GM10248 (cell line): ENCODE measurements at places on chromosomes 7 and 10.

DNA sequence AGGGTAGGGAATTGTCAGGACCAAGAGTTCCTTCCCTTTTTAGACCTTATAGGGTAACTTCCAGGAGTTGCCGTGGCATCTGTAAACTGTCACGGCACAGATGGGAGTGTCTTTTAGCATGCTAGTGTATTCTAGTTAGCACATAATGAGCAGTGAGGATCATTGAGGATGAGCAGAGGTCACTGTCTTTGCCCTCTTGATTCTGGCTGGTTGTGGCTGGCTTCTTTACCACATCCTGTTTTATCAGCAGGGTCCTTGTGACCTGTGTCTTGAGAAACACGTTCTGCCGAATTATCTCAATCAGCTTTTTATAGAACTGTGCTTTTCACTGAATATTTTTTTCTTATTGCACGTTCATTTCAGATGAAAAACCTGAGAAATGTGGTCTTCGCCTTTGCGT lies 41.5 kb downstream of the MINPP1 start:
- DNase-seq: no peak

DNA sequence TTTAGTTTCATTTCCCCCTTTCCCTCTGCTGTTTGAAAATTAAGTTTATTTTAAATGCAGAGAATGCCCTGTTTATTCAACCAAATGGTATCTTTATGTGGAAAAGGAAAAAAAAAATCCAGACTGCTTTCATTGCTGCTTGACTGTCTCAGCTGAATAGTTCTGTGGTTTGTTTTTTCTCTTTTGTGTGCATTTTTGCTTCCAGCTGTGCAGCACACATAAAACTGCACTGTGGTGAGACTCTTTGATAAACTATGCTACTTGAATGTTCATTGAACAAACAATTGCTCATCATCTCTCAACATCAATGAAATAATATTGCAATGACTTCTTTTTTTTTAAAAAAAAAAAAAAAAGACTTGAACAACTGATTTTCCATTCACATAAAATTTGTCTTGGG lies 78.6 kb upstream of the GLI3 start:
- DNase-seq: no peak

DNA sequence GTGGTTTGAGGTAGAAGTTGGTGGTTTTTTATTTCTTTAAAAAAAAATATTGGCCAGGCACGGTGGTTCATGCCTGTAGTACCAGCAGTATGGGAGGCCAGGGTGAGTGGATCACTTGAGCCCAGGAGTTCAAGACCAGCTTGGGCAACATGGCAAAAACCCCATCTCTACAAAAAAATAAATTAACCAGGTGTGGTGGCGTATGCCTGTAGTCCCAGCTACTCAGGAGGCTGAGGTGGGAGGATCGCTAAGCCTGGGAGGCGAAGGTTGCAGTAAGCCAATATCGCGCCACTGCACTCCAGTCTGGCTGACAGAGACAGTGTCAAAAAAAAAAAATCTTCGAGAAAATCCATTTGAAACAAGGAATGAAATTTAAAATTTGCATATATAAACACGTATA lies 1.1 kb downstream of the IL2RA start:
- DNase-seq: no peak

DNA sequence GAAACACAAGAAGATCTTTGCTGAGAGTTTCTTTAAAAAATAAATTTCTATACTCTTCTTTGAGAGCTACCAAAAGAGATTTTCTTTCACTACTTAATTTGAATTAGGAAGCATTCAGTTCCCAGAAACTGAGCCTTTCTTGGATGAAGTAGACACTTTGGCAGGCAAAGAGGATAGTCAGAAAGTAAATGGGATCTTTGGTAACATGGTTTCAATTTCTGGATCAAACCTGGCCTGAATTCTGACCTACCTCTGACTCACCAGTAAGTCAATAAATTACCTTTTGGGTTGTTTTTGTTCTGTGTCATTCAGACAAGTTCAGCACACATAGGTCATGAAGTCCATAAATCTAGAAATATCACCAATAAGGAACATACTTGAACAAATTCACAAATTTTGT lies 26.8 kb upstream of the CABCOCO1 start:
- no peak for DNase-seq

- DNase-seq: no peak
These were observed 326.2 kb upstream of the POT1 start for GRCh38 chr7:125255810-125256209.

GRCh38 chr7:7970531-7971307 lies 2.1 kb downstream of the GLCCI1 start:
- no peak for DNase-seq

DNA sequence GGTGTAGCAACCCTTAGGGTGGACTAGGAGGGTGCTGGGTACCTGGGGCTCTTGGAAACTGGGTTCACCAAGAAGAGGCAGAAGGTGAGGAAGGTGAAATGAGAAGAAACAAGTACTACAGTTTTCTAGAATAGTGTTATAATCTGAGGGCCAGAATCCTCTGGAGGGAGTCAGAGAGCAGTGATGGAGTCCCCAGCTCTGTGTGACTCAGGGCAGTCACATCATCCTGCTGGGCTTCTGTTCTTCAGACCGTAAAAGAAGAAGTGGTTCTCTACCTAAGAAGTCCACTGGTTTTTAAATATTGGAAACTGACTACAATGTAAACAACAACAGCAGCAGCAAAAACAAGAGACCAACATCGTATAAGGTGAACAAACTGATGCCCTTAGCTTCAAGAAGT lies 197.3 kb downstream of the PRPF18 start:
- peak; percentile 45 for DNase-seq

- no peak for DNase-seq
These were observed 31.1 kb downstream of the CRTAC1 start for GRCh38 chr10:97999066-97999922.

DNA sequence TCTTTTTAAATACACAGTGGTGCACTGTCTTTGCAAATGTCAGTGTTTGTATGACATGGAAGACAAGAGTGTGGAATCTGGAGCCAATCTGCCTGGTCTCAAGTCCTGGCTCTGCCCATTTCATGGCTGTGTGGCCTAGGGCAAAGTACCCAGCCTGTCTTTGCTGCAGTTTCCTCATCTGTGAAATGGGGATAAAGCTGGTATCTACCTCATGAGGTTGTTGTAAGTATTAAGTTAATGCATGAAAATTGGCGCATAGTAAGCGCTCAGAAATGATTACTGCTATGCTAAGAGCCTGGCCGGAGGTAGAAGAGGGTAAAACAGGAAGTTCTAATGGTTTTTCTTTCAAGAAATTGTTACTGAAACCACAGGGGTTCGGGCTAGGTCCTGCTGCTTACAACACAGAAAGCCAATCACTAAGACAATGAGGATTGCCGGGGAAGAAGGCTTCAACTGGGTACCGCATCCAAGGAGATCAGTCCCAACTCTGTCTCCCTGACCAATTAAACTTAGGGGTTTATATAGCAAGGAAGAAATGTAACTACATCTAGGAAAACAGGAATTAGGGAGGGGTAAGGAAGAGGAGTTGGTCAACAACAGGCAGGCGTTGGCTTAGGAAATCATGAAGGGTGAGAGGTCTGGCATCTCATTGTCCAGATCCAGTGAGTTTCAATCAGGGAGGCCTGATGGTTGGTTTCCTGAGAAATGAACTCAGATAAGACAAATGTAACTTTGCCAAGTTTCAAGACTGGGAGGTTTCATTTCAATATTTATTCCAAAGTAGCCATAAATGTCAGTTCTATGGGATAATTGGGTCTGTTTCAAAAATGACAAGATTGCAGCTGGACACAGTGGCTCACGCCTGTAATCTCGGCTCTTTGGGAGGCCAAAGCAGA lies 57.0 kb downstream of the CHST3 start:
- no peak for DNase-seq

- no peak for DNase-seq
These were observed 352.2 kb downstream of the TFEC start for GRCh38 chr7:115678086-115678982.

DNA sequence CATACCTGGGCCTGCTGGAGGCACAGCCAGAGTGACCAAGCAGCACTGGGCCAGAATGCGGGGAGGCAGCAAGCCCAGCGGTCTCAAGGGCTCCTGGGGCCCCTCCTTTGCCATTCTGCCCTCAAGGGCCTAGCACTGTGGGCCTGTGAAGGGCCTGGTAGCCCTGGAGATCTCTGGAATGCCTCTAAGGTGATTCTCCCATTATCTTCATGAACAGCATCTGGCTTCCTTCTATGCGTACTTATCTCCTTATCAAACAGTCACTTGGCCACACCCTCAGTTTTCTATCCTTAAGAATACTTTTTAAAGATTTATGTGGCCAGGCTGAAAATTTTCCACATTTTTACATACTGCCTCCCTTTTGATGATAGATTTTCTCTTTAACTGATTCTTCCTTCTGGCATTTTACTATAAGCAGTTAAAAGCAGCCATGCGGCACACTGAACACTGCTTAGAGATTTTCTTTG lies 67.5 kb upstream of the CCNY start:
- no peak for DNase-seq

GRCh38 chr7:93690021-93690420 lies 115.5 kb upstream of the CALCR start:
- no peak for DNase-seq

DNA sequence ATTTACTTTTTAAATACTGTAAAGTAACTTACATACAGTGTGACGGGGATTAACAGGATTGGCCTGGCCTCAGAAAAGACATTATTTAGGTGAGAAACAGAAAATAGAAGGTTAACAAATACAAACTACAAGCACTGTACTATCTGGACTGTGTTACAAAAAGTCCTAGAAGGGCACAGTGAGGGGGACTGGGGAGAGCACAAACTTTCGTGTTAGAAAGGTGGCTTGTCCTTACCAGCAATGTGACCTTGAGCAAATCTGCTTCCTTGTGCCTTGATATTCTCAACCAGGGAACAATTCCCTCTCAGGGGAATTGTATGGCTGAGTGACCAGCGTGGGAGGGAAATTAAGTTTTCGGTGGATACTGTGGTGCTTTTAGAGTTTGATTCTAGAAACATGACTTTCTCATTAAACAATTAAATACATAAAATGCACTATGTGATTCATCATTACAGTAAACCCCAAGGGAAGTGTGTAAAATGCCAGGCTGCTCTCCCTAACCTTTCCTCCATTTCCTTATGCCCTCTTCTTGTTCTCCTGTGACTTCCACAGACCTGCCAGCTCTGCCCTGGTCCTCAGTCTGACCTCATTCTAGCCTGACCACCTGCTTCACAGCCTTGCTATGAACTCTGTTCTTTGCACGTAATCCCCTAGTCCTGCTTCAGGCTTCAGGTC lies 57.7 kb downstream of the OSBPL3 start:
- DNase-seq: no peak

DNA sequence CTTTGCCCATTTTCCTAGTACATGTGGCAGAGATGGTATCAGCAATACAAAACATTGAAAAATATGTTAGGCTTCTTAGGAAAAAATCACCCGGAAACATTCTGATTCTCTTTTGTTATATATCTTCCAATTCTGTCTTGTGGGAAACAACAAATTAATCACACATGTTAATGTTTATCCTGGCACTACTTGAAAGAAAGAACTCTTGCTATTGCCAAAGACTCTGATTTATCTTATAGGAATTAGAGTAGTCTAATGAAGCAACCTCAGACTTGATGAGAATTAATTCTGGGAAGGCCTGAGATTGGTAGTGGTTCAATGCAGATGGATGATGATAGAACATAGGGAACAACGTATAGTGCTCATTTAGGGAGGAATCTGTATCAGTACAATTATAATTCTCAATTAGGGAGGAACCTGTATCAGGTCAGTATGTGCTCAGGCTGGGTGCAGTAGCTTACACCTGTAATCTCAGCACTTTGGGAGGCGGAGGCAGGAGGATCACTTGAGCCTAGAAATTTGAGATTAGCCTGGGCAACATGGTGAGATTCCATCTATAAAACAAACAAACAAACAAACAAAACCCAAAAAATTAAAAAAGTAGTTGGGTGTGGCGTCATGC lies 50.7 kb downstream of the TAS2R16 start:
- DNase-seq: no peak

DNA sequence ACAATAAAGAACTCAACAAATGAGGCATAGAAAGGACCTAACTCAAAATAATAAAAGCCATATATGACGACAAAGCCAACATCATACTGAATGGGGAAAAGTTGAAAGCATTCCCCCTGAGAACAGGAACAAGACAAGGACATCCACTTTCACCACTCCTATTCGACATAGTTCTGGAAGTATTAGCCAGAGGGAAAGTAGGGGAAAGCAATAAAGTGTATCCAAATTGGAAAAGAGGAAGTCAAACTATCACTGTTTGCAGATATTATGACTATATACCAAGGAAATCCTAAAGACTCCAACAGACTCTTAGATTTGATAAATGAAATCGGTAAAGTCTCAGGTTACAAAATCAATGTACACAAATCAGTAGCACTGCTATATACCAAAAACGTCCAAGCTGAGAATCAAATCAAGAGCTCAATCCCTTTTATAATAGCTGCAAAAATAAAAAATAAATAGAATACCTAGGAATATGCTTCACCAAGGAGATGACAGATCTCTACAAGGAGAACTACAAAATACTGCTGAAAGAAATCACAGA lies 4.8 kb downstream of the ANXA7 start:
- DNase-seq: no peak

DNA sequence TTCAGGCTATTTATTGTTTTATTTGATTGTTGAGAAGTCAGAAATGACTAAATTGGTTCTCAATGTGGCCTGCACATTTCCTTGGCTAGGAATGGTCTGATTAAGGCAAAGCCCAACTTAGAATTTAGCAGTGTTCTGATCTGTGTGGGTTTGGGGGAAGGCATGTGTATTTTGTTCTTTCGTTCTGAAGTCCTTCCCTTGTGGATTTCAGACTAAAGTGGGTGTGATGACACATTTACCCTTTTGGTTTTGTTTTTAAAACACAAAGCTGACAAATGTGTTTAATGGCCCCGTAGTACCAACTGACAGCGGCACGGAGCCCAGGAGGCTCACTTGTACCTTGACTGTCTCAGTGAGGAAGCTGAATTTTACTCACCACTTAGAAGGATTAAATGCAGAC lies 452.3 kb upstream of the GALNT17 start:
- peak; percentile 48 for DNase-seq

DNA sequence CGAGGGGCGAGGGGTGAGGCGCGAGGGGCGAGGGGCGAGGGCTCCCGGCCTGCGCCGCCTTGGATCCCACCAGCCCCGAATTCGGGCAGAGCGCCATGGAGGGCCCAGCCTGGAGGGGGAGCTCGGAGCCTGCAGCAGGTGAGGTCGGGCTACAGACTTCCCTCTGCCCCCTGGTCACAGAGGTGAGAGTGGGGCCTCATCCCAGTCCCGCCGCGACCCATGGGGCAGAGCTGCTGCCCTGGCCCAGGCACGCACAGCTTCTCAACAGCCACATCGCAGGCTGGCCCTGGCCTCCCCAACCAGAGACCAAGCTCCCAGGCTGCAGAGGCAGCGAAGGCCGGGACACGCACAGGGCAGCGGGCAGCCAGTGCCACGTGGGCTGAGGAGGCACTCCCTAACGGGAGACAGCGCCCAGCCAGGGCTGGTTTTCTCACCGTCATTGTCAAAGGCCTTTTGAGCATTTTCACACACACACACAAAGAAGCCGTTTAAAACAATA lies 191.8 kb downstream of the PTPRN2 start:
- no peak for DNase-seq

DNA sequence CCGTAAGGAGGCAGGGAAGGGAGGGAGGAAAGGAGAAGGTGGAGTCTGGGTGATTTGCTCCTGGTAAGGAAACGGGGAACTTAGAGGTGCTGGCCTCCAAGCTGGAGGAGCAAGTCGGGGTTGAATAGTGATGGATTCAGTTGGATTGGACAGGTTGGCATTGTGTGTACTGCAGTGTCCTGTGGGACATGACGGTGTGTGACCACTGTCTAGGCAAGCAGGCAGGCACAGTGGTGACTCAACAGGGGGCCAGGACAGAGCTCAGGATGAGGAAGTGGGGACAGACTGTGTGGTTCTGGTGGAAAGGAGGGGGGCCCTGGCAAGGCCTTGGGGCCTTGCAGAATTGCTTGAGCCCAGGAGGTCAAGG lies 48.8 kb downstream of the COL26A1 start:
- no peak for DNase-seq

GRCh38 chr10:106625751-106626150 lies 538.8 kb downstream of the SORCS1 start:
- no peak for DNase-seq
